ENCODE measurements at places on chromosomes 2 and 18.

DNA sequence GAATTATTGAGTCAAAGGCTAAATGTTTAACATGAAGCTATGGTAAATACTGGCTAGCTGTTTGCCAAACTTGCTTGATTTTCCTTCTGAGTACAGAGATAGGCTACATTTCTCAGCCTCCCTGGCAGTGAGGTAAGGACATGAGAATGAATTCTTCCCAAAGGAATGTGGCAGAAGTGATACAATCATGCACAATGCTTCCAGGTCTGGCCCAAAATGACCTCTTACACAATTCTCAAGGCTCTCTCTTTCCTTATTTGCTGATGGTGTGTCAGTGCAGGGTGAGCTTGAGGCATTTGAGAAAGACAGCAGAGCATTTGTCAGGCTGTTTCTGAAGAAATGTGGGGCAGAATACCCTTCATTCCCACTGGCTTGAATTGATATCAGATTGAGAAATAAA lies 95.6 kb upstream of the NABP1 start:
- DNase-seq = no peak

DNA sequence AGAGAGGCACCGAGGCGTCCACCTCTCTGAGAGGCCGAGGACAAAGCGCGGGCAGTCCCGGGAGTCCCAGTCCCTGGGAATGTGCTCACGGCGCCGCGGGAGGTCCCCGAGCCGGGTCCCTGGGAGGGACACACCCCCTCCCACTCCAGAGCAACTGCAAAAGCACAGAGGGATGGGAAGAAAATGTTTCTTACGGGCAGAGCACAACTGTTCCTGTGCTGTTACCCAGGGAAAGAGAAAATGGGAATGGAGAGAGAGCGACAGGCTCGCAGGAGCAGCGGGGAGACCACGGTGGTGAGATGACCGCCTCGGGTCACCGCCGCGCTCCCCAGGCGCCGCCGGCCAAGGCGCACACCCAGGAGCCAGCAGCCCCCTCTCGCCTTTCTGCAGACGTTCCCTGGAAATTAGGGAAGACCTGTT lies 1.2 kb upstream of the BCL11A start:
- DNase-seq = peak; percentile 61

DNA sequence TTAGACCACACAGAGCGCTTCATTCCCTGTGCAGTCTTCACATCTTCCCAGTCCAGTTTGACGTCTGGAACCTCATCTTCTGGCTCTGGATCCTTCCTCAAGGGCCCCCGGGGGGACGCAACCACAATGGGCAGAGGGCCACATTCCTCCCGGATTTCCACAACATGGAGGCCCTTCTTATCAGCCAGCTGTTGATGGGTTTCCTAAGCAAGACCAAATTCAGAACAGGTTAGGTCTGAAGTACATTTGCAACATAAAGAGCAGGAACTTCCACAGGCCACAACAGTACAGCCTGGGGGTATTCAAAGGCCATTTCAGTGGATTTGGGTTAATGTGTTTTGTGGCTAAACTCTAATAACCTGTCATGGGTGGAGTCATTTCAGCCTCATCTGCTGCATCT lies 34.2 kb downstream of the MRPS5 start:
- DNase-seq = no peak

DNA sequence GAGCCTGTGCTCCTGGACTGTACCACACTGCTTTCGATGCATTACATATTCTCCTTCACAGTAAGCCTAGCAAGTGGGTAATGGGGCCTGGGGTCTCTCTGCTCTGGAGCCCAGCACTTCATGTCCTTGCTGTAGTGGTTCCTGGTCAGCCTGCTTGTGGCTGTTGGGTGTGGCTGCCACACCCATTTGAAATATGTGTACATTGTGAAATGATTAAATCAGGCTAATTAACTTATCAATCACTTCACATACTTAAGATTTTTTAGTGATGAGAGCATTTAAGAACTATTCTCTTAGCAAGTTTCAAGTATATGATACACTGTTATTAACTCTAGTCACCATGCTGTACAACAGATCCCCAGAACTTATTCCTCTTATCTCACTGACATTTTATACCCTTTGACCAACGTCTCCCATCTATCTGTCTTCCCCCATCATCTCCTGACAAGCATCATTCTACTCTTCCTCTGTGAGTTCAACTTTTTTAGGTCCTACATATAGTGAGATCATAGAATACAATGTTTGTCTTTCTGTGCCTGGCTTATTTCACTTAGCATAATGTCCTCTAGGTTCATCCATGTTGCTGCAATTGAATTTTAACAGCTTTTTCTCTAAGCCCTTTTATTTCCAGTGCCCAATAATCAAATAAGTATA lies 92.1 kb downstream of the LYPD6 start:
- no peak for DNase-seq

- DNase-seq = no peak
Observed at GRCh38 chr2:3535794-3536681, 16.7 kb upstream of the ADI1 start.

- no peak for DNase-seq
Observed at GRCh38 chr2:150255528-150255927, 231.9 kb downstream of the RND3 start.

GRCh38 chr2:20403774-20404312 lies 43.0 kb upstream of the RHOB start:
- DNase-seq = no peak

DNA sequence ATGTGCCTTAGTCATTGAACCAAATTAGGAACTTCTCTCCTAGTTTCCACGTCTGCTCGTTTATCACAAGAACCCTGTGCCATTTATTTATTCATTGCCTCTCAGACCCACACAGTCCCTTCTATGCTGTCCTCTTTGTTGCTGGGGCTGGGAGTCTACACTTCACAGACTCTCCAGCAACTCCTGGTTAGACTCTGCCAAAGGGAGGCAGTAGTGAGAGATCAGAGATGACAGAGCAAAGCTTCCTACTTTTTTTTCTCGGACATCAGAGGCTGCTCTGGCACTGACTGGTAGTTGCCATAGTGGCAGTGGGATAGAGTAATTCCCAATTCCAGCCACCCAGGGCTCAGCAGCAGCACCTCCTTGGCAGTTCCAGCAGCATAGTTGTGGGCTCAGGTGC lies 277.5 kb downstream of the BCL11A start:
- DNase-seq = no peak

DNA sequence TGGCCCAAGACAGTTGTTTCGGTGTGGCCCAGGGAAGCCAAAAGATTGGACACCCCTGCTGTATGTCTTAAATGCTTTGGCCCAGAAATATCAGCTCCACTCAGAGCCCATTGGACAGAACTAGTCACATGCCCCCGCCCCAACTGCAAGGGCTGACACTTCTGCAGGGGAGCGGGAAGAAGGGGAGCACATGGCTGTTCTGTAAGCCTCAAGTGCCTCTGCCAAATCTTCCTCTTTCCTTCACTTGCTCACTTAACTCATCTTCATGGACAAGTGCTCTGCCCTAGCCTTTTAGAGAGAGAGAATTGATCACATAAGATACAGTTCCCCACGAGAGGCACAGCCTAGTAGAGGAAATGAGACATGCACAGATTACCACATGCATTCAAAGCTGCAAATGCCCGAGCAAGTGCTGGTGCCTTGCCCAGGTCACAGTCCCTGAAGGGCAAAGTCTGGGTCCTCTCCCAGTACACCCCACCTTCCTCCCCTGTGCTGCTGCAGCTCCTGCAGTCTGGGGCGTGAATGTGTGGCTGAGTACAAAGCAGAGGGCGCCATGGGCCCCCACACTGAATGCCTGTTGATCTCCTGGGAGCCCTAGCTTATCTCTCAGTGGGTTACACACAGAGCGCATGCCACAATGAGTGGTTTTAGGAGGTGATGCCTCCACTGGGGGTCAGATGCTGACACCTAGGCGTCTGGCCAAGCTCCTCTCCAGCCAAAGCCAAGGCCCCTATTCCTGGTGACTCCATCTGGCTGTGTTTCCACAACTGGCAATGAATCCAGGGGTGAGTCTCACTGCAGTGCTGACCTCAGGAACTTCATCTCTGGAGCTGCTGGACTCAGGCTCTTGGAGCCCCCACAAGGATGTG lies 135.3 kb downstream of the CTIF start:
- no peak for DNase-seq

DNA sequence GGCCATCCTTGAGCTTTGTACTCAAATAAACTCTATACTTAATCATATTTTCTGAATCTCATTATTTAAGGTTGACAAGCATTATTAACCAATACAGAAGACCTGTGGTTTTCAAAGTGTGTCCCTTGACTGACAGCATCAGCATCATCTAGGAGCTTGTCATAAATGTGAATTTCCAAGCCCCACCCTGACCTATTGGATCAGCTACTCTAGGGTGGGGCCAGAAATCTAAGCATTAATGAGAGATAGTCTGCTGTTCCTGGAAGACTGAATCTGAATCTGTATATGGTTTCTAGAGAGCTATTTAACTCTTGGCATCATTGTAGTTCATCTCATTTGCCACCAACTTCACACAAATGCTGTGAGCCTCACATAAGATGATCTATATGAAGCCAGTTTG lies 86.6 kb downstream of the CD8B2 start:
- no peak for DNase-seq

DNA sequence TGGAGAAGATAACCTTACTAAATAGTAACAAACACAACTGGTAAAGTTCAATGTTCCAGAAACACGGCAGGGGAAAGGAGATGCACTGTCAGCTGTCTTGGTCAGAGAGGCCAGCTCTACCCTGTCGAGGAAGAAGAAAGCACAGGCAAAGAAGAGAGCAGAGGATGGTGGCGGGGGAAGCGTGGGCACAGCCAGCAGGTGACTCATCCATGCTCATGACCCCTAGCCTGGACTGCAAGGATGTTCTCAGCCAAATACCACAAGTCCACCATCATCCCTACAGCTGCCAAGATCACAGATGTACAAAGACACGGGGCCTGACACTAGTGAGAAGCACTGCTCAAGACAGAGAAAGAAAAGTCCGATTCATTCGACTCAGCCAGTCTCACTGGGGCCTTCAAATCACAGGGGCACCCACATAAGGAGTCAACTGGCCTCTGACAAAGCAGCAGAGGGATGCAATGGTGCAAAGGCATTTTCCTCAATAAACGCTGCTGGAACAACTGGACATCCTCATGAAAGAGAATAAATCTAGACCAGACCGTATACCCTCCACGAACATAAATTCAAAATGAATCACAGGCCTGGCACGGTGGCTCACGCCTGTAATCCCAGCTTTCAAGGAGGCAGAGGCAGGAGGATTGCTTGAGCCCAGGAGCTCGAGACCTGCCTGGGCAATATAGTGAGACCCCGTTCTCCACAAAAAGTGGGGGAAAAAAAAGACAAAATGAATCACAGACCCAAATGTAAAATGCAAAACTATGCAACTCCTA lies 5.6 kb downstream of the DTYMK start:
- no peak for DNase-seq

GRCh38 chr18:48525671-48526070 lies 13.2 kb upstream of the CTIF start:
- no peak for DNase-seq

GRCh38 chr2:231464576-231465540 lies 574 bp upstream of the NCL start:
- DNase-seq = peak; percentile 99

DNA sequence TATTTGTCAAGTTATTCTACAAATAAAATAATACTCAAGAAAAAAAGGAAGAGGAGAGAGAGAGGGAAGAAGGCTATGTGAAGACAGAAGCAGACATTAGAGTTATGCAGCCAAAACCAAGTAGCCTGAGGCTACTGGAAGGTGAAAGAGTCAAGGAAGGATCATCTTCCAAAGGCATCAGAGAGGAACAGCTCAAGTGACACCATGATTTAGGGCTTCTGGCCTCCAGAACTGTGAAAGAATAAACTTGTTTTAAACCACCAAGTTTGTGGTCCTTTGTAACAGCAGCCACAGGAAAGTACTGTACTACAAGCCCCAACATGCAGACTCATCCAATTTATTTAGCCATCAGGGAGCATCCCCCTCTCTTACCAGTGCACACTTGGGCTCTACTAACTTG lies 788.5 kb upstream of the LRRTM1 start:
- no peak for DNase-seq

DNA sequence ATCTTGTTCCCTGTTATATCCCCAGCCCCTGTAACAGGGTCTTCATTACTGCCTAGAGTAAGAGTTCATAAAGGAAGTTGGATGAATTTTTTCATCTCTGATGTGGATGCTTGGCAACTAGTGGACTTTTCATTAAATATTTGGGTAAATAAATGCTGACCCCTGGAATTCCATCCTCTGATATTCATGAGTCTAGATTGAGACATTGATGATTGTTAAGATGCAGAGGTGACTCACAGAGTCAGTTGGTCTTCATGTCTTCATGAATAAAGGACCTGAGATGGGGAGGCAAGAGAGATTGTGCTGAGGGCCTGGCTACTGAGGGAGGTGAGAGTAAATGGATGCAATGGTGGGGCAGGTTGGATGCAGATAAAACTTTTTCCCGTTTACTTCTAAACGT lies 132.7 kb upstream of the NT5C1B start:
- no peak for DNase-seq

DNA sequence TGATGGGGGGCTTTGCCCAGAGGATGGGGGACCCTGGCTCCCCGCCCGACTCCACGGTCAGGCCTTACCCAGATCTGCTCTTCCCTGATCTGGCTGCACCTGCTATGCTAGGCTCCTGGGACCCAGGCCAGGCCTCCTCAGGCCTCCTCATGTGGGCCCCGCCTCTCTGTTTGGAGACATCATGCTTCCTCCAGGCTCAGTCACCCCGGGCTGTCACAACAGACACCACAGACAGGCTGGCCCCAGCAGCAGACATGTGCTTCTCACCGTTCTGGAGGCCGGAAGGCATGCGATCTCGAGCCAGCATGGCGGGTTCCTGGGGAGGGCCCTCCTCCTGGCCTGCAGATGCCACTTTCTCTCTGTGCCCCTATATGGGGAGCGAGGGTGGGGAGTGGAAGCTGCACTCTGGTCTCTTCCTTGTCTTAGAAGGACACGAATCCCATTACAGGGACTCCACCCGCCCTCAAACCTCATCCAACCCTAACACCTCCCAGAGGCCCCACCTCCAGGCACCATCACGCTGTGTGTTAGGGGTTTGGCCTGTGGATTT lies 10.8 kb upstream of the NEU4 start:
- no peak for DNase-seq

DNA sequence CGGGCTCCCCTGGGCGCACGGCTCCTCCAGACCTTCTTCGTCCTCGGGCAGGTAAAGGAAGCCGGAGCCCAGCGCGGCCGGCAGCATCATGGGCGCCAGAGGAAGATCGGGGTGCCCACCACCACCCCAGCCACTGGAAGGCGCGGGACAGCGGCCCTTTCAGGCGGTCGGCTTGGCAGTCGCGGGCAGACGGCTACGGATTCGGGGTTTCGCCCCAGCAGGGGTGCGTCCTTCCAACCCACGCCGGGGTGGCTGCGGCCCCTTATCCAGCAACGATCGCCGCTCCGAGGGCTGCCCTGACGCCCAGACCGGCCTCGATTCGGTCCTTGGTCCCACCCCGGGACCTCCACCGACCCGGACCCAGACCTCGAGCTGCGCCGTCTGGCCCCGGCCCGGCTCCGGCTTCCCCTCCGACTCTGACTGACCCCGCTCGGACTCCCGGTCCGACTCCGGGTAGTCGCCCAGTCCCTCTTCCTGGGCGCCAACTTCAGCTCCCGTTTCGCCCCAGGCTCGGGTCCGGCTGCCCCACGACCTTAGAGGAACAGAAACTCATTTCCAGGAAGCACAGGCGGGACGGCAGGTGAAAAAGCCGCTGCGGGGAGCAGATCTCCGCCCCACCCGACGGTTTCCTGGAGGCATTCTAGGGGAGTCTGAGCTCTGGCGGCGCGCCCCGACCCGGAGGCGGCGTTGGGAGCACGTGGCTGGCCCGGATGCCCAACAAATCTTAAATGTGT lies 30.2 kb upstream of the SSB start:
- no peak for DNase-seq

Measured in NCI-H510A treated with DMSO at 0.1 percent for 48 hours (cell line).